Umbilical cord (tissue), 2 donors: ENCODE measurements at places on chromosomes 2 and 18. TPM values are rescaled to one million over a fixed set of nuclear protein-coding genes. Genes with fewer than 3 reads are reported as not detected.

The ALPG gene
- total RNA-seq: not detected

- no peak for DNase-seq
Observed at GRCh38 chr18:71798986-71799673, 745.0 kb downstream of the CBLN2 start.

The PRSS56 gene
- total RNA-seq: not detected

DNA sequence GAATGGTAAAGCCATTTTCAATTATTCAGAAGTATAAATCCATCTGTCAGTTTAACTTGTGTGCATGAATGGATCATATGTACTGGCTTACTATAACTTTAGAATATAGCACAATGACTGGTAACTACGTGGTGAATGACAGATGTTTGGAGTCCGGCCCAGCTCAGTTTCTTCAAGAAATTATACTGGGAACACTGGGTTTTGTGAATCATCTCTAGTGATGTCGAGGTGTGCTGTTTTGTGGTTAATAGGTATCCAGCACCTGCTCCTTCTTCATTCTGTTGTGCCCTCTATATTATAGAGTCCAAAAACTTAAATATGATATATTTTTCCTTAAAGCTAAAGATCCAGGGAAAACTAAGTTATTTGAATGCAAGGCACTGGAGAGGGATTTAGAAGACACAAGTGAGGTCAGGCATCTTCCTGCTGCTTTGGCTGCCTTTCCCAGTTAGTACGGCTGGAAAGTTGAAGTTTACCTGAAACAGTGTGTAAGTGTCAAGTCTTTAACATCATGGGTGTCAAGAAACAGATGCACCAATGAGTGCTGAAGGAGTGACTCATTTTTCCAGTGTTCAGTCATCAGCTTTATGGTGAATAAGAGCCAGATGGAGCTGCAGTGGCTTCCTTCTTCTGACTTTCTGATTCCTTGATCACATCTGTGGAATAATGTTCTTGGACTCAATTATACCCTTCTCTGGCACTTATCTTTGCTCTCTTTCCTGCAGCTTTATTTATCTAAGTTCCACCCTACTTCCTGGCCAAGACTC, 1079.5 kb upstream of the CELF4 start:
- DNase-seq: no peak

The B4GALT6 gene
- total RNA-seq: 3.9 TPM

The XRCC5 gene
- 197 TPM for total RNA-seq
